CD4-positive, alpha-beta T cell treated with Interferon alpha-2 for 1 hour (primary cell): ENCODE measurements at places on chromosomes 13 and 19.

GRCh38 chr13:32165796-32166195, 134.2 kb downstream of the FRY start:
- DNase-seq, result no peak

- no peak for DNase-seq
Measured at GRCh38 chr13:60944863-60945262, 470.8 kb downstream of the PCDH20 start.

DNA sequence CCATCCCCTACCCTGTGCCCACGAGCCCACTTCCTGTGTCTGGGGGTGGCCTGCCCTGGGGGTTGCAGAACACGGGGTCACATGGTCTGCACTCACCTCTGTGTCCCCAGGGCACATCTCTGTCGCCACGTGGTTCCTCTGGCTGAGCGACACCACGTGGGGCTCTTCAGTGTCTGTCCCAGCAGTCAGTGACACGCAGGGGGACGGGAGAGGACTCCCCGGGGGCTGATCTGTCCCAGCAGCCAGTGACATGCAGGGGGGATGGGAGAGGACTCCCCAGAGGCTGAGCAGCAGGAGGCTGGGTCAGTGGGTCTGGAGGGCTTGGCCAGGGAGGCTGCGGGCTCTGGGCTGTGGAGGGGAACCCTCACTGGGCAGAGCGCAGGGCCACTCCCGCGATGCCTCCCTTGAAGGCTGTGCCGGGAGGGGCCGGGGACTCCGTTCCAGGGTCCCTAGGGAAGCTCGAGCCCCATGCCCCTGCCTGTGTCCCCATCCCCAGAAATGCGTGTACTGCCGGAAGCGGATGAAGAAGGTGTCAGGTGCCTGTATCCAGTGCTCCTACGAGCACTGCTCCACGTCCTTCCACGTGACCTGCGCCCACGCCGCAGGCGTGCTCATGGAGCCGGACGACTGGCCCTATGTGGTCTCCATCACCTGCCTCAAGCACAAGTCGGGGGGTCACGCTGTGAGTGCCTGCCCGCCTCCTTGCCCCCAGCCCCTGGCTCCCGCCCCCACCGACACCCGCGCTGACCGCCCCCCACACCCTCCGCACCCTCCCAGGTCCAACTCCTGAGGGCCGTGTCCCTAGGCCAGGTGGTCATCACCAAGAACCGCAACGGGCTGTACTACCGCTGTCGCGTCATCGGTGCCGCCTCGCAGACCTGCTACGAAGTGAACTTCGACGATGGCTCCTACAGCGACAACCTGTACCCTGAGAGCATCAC, 174.8 kb downstream of the KDM4B start:
- DNase-seq, result no peak

DNA sequence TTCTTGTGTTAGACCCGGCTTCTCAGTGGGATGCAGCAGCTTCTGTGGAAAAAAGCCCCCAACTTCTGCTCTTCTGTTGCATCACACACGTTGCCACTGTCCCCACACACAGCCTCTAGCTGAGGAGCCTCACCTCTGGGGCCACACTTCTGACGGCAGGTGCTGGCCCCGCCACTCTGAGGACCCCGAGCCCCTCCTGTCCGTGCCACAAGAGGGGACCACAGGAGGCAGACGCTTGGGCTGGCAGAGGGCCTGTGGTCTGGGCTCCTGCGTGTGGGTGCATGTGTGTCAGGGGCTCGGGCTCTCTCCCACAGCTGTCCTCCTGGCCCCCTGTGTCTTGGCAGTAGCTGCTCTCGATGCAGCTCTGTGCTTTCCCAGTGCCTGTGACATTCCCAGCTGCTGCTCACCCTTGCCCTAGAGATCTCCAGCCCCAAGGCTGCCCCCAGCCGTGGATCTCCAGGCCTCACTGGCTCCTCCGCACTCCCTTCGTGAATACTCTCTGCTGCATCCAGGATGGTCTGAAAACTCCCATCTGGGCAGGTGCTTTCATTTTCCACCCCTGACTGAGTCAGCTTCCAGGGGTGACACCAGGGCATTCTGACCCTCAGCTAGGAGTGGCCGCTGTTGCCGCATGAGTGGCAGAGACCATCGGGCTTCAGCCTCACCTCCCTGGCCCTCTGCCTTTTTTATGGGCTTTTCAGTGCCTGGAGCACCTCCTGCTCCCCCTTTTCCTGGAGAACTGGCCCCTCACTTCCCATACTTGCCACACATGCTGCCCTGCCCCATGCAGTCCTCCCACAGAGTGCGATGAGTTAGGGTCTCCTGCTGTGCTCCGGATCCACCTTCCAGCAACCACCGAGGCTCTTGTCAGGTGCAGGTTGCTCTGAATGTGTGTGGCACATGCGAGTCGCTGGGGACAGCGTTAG, 13.7 kb downstream of the MAU2 start:
- DNase-seq, result no peak

DNA sequence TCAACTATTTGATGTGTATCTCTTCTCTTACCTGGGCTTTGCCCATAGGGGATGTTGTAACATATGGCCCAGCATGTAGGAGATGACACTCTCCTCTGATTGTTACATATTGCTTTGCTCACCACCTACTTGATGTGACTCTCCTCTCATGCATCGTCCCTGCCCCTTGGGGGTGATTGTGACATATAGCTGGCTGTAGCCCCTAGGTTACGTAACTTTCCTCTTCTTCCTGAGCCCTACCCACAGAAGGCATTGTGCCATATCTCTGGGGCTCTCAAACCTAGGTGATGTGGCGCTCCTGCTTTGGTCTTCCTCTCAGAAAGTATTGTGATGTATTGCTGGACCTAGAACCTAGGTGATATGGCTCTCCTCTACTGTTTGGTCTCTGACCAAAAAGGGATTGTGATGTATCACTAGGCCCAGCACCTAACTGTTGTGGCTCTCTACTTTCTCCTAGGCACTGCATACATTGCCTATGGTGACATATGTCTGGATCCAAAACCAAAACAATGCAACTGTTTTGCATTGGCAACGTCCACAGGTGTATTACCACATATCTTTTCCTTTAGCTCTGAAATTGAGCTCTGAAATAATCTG, 71.9 kb upstream of the ZNF724 start:
- no peak for DNase-seq

DNA sequence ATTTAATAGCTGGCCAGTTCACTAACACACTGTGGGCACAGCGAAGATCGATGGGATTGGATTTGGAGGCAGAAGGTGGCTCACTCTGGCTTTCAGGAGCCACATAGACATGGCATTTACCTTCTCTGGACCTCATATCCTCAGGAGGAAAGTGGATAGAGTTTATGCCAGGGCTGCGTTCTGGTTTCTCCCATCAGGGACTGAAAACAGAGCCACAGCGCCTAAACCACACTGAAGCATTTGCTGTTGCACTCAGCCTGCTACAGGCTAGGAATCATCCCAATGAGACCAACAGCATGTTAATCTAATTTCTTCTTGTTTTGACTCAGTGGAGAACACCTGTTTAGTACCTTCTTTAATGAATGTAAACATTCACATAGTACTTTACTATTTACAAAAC, 1.6 kb downstream of the CYSLTR2 start:
- DNase-seq, result peak; percentile 23

DNA sequence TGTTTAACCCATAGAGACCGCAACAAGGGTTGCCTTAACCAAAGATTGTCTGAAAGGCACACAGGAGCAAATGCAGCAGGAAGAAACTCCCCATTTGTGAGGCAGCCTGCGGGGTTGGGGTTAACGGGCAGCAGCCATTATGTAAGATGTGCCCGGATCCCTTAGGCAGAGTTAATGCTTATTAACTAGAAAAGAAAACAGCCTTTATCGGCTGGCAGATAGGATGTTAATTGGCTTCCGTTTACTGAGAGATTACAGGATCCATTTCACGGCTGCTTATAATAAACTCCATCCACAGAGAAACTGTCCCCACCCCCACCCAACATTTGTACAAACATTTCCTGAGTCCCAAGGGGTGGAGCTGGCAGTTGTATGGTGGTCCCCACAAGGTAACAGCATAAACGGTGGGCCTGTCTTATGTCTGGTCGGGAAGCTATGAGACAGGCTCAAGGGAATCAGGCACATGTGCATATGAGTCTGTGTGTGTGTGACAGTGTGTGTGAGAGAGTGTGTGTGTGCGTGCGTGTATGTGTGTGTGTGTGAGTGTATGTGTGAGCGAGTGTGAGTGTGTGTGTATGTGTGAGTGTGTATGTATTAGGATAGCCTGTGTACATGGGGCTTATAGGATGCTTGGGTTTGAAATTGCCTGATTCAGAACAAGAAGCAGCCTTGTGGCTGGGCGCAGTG, 10.5 kb downstream of the SLC25A42 start:
- no peak for DNase-seq

DNA sequence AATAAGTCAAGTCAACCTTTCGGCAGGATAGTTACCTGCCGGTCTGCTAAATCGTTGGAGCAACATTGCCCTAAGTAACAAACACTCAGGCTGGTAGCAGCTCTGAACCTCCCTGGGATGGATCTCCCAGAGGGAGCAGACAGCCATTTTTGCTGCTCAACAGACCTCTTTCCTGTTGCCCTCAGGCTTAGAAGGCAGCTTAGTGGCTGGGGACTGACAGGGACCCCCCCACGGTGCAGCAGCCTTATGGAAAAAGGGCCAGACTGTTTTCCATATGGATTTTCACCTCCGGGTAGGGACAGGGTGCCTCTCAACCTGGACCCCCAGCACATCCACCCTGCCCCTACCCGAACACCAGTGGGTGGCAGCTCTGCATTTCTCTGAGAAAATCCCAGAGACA, 49.7 kb downstream of the UBL3 start:
- DNase-seq, result no peak

DNA sequence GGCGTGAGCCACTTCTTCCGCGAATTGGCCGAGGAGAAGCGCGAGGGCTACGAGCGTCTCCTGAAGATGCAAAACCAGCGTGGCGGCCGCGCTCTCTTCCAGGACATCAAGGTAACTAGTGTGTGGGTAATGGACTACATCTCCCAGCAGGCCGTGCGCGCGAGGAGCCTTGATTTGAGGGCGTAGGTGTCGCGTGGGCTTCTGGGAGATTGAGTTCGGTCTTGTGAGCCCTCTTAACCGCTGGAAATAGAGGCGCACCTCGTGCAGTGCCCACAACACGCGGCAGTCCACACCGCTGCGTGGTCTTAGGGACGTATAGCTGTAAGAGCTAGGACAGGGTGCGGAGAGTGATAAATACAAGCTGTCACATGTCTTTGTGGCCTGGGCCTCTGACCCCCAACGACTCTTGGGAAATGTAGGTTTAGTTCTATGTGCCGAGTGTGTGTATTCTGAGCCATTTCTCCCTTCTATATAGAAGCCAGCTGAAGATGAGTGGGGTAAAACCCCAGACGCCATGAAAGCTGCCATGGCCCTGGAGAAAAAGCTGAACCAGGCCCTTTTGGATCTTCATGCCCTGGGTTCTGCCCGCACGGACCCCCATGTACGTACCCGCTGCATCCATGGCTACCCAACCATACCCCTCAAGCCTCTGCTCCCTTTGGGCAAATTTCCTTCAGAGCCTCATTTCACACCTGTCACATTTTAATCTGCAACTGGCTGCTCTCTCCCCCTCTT, 864 bp downstream of the FTL start:
- DNase-seq, result peak; percentile 90

- DNase-seq, result peak; percentile 65
Measured at GRCh38 chr19:4866595-4867424, 657 bp downstream of the PLIN3 start.

GRCh38 chr19:33498391-33499000, 23.1 kb downstream of the PEPD start:
- no peak for DNase-seq

DNA sequence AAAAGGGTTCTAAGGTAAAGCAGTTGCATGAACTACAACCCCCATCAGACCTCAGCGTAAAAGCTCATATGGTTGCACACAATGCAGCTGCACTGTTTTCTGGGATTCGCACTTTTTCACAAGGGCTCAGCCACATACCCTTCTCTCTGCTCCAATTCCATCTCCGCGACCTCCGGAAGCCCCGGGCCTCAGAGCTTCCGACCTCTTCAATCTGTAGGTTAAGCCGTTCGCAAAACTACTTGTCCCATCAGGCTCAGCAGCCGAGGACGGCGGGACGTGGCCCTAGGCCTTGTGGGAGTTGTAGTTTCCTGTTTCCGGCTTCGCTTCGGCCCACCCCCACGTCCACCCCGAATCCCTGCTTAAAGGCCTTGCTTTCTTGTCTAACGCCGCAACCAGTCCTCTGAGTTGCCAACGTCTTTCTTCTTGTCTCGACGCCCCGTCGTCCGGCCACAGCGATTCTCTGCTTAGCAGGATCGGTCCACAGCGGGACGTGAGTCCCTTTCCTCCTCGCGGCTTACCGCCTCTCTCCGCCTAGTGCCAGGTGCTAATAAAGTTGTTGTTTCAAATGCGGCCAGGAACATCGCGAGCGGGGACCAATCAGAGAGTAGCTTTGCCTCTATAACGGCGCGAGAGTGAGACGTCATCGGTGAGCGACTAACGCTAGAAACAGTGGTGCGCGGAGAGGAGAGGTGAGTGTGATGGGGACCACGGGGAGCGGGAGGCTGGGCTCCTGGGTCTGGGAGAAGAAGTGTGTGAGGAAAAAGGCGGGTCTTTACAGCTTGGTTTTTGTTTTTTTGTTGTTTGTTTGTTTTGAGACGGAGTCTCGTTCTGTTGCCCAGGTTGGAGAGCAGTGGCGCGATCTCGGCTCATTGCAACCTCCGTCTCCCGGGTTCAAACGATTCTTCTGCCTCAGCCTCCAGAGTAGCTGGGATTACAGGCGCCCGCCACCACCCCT, at the start of the genes PRPF31 and TFPT:
TSS of gene PRPF31 (plus strand) at position 646 of the 955 bp plus-strand sequence. CDS start 2,525 bp downstream, outside the sequence.
TSS of gene TFPT (minus strand) at position 549 of the 955 bp plus-strand sequence. CDS start at position 161, 388 bp downstream.
- DNase-seq, result peak; percentile 93

DNA sequence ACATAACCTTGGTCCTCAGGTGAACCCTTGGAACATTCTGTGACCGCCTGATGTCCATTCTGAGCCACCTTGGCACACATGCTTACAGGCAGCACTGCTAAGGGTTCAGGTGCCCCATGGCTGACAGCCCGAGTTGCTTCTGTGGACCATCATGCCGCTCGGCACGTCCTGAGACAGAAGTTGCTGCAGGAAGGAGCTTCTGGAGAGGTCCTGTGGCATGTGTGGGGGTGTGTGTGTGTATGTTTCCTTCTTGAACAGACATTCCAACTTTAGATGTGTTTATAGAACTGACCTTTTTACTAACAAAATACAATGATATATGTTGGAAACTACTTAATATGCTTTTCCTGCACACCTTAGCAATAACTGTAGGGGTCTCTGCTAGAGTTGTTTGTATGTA, 4.8 kb upstream of the C1QTNF9 start:
- no peak for DNase-seq

GRCh38 chr13:75073786-75074185, 408.2 kb downstream of the TBC1D4 start:
- no peak for DNase-seq
